ENCODE measurements at places on chromosomes 3 and 15.

DNA sequence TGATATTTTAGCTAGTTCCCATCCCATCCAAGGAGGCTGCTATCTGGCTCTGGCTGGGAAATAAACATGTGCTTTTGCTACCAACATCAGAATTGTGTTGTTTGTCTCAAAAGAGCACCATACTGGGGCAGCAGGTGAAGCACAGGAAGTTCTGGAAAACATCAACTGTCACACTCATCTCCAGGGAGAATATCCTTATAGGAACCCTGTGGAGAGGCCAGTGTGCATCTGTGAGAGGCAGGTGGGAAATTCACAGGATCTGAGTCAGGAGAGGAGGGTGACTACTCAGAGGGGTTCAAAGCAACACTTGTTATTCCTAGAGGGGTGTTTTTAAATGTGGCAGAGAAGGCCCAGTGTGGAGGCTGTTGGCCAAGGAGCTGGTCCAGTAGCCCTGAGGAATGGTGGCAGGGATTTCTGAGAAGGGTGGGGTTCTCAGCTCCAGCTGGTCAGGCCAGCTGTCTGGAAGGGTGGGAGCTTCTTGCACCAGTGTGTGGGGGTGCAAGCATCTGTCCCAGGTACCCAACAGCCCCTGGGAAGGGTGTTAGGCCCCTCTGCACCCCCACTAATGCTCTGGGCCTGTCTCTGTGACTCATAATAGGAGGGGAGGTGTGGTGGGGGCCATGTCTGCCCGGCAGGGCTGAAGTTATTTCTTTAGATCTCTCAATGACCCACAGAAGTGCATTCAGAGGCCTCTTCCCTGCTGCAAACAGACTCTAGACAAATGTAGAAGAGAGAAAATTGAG, 28.7 kb downstream of the RPSA start:
- DNase-seq: no peak

DNA sequence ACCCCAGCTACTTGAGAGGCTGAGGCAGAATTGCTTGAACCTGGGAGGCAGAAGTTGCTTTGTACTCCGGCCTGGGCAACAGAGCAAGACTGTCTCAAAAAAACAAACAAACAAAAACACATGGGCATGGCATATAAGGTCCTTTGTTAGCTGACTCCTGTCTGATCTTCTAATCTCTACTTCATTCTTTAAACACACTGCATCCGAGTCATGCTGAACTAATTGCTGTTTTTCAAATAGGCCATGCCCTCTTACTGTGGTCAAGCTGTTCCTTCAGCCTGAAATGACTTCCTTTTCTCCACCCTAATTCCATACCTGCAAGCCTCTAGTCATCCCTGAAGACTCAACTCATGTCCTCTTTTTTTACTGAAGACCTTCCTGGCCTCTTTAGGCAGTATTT, 22.3 kb upstream of the SLMAP start:
- no peak for DNase-seq

GRCh38 chr15:80180986-80181385, 28.2 kb downstream of the FAH start:
- no peak for DNase-seq

DNA sequence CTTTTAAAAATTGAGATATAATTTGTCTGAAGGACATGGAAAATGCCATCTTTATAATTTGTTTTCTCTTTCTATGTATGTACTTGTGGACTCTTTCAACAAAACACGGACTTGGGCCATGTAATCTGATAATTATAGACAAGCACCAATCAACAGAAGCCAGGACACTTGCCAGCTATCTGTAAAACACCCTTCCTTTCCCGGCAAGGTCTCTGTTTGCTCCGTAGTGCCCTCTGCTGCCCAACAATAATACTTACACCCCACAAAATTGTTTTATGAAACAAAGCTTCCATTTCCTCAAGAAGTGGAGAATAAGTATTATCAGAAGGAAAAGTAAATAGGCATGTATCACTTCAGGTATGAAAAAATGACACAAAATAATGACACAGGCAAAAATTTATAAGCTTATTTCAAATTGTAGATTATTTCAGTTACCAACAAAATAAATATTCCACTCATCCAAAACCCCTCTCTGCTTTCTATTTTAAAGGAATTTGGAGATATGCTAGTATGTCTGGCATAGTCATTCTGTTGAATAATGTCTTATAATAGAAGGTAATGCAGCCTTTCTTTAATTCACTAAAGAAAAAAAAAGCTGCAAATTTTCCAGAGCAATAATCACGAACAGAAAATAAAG, 32.8 kb downstream of the MYH15 start:
- peak; percentile 69 for DNase-seq

DNA sequence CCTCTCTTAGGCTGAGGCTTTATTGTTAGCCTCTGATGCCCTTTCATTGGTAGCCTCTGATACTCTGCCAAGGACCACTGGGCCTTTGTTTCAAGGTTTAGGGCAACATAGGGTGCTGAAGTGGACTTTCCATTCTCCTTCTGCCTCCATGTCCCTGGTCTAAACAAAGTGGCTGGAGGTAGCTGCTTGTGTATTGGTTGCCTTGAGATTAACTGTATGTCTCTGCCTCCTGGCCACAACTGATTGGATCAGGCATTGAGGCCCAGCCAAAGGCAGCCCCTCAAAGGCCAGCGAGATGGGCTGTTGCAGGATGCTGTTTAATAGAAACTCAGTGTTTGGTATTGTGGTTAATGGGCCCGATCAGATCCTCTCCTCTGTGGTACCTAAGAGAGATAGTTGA, 77.9 kb upstream of the PRR23C start:
- DNase-seq: no peak

DNA sequence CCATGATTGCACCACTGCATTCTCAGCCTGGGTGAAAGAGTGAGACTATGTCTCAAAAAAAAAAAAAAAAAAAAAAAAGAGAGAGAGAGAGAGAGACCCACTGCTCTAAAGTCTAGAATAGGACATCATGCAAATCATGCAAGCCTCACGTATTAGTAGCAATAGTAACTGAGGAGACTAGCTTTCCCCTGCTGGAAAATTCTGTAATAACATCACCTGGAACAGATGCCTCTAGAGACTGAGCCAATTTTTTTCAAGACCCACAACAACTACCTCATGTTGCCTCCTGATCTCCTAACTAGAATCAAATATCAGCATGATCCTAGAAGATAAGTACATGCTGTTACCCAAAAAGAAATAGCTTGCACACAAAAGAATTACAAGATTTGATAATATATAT, 461.9 kb downstream of the AGBL1 start:
- DNase-seq: no peak

DNA sequence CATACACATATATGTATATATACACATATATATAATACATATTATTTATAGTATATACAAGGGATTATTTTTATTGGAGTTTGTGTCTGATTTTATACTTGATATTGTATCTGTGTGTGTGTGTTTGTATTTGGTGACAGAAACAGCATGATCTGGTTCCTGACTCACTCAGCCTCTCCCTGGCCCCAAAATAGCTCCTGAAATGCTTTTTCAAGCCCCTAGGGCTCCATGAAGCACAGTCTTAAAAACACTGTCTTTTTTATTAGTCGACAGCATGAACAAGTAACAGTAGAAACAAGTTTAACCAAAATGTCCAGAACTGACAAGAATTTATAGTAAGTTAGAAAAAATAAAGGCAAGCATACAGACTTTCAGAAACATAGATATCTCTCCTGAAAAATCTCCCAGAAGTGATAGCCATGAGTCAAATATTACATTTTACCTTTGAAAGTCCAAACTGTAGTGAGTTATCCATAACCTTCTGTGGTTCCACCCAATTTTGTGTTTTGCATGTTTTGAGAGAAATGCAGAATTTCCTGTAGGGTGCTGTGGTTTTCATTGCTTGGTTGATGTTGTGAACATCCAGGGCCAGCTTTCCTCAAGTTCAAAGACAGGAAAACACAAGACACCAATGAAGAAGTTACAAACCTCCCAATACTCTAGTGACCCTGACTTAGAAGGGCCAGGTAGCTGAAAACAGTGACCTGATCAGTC, 98.5 kb upstream of the CCDC80 start:
- DNase-seq: no peak

DNA sequence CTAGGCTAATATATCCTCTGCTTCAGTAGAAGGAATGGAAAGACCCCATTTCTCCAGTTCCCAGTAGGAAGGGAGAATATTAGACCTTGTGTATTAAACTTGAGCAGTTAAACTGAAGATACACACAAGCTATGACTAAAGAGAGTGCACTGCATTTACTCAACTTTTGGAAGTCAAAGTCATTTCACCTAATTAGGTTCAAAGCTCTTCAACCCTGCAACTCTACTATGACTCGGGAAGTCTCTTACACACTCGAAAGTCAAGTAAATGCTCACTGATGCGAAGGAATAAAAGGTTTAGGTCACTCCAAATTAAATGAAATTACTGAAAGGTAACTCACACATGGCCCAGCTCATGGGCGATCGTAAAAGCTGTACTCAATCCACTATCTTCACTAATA, 33.8 kb downstream of the ADAMTS9 start:
- no peak for DNase-seq

DNA sequence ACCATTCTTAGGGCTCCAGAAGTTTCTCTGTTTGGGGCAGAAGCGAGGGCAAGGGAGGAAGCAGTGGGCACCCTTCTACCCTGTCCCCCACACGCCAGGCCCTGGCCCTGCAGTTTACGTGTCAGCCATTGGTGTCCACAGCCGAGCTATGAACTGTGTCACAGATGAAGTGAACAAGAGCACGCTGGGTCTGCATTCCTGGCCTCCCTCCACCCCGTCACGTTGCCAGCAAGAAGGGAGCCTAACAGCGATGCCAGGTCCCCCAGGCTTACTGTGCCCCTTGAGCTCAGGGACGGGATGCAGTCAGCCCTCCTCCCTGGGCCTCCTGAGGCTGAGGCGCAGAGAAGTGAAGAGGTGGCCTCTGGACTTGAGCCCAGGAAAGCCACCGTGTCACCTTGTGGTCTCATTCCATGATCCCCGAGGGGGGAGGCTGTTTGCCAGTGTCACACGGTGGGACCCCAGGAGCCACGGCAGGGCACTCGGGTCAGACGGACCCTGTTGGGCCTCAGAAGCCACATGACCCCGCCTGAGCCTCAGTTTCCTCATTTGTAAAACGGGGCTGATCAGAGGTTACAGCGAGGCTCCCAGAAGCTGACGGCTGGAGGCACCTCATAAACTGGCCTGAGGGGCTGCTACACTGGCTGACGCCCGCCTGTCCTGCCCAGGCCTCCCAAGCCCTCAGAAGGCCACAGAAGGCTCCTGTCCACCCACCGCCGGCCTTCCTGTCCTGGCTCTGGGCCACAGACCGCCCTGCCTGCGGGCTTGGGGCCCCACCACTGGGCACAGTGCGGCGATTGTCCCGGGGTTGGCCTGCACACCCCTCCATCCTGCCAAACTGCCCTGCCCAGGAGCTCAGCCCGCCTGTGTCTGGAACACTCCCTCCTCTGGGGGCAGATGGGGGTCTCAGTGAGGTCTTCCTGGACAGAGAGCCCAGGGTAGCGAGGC, 18.6 kb downstream of the IQSEC1 start:
- DNase-seq: no peak

GRCh38 chr3:193078996-193079753, 161.5 kb upstream of the MB21D2 start:
- DNase-seq: no peak

GRCh38 chr3:14318646-14319045, 83.8 kb upstream of the SLC6A6 start:
- DNase-seq: no peak

GRCh38 chr3:119582178-119582577, 2.9 kb downstream of the ADPRH start:
- no peak for DNase-seq

DNA sequence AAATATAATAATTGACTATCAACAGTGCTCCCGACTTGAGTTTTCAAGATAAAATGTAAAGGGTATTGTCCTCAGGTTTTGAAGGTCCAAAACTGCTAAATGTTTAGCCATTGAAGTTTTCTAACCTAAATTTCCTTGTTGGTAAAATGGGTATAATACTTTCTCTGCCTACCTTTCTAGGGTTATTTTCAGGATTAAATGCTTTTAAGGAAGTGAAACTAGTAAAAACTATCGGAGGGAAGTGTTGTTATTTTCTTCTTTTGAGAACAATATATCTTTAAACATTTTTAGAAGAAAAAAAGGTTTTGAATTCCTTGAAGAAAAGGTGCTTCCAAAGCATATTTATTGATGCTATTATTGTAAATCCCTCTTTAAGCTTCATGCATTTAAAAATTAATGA, 67.3 kb downstream of the FILIP1L start:
- DNase-seq: no peak

DNA sequence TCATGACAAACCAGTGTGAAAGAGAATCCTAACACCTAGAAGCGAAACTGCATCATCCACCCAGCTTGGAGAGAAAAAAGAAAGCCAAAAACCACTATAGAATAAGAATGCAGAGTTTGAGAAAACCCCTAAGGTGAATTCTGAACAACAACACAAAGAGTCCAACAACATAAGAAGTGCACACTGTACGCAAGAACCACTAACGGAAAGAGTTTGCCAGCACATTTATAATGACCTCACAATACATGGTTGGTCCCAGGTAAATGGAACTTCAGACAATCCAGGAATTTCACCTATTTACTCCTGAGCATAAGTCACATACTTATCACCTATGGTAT, 128.3 kb upstream of the BHLHE40 start:
- no peak for DNase-seq

DNA sequence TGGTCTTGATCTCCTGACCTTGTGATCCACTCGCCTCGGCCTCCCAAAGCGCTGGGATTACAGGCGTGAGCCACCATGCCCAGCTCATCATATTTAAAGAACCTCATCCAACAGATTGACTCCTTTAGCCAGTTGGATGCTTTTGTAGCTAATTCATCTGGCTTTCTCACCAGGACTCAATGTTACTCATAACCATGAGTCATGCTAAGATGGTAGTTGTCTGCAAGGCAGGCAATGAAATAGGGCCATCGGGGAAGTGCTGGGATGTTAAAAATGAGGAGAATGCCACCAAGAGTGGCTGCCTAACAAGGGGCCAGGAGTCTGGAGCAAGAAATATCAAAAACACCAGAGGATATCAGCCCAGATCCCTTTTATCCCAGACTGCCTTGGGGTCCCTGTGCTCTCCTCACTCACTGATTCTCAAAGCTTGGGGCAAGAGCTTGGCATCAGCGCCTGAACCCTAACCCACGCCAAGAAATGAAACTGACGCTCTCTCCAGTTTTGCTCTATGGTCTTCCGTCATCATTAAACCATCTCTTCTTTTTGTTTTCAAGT, 7.4 kb upstream of the PCOLCE2 start:
- DNase-seq: no peak

DNA sequence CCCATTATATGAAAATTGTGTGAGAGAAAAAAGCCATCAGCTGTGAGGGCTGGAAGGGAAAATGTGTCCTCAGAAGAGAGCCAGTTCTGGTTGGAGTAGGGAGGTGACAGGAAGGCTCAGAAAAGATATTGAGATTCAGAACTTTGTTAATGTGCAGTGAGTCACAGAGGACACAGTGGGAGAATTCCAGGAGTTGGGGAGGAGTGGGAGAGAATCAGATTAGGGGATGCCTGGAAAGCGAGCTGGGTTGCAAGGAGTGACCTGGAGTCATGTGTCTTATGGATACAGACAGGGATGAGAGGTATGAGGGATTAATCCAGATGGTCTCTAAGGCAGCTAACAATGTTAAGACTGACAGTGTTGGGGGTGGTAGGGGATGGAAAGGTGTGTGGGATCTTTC, 67.5 kb downstream of the CHST2 start:
- DNase-seq: no peak

- DNase-seq: no peak
Observed at GRCh38 chr3:123449997-123450604, 1.2 kb upstream of the ADCY5 start.
